Fibroblast of pulmonary artery (primary cell): ENCODE measurements at places on chromosomes 6 and 20.

- no peak for DNase-seq
Measured at GRCh38 chr20:56987986-56988385, 278.5 kb downstream of the BMP7 start.

DNA sequence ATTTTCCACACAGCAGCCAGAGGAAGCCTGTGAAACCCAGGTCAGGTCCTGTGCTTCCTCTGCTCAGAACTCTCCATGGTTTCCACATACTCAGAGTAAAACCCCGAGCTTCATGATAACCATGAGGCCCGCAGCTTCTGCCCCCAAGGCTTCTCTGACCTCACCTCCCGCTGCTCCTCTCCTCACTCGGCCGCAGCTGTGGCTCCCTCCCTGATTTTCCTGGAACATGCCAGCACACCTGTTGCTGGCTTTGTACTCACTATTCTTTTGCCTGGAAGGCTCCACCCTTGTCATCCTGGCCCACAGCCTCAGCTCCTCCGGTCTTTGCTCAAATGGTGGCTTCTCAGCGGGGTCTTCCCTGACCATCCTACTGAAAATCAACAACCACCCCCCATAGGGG lies 341.7 kb downstream of the PREX1 start:
- DNase-seq: no peak

DNA sequence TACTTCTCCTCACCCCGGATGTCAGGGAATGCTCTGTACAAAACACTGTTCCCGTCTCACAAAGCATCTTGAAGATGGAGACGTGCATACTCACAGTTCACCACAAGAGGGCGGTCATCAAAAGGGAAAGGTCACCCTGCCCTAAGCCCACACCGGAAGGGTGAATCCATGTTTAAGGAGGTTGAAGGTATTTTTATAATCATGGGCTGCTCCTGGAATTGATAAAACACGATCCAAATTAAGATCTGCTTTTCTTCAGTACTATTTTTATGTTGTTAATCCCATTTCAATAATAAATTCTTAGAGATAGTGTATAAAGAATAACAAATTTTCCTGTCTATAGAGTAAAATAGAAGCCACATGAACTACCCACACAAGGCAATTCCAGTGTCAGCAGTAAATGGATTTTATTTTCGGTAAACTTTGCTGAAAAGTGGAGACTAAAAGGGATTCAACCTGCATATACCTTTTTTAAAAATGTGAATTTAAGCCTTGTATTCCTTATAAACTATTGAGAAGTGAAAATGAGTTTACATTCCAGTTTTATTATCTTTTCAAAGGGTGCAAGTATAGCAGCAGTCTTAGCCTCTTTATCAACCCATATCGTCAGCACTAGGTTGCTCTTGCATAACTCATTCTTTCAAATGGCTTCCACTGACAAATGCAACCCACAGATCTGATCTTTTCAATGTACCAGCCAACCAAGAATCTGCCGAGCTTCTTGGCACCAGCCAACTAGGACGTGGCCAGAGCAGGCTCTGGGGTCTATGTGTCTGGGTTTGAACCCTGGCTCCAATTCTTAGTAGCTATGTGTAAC lies 79.7 kb upstream of the MBOAT1 start:
- DNase-seq: peak; percentile 90

GRCh38 chr20:4571759-4572531 lies 149.8 kb upstream of the PRND start:
- no peak for DNase-seq

DNA sequence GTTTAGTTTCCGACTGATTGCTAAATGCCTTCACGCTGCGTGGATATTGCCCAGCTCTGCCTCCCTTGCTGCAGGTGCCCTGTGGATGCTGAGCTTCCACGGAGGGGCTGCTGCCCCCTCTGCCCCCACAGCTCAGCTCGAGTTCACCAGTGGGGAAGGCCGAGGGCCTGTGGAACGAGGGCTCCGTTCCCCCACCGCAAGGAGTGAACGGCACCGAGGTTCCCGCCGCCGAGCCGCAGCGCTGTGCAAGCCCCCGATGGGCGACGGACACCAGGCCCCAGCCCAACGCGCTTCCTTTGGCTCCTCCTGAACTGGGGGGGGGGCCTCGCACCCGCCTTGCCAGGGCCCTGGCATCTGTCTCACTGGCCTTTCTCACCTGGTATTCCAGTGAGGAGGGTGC lies 17.7 kb downstream of the DLL1 start:
- no peak for DNase-seq

DNA sequence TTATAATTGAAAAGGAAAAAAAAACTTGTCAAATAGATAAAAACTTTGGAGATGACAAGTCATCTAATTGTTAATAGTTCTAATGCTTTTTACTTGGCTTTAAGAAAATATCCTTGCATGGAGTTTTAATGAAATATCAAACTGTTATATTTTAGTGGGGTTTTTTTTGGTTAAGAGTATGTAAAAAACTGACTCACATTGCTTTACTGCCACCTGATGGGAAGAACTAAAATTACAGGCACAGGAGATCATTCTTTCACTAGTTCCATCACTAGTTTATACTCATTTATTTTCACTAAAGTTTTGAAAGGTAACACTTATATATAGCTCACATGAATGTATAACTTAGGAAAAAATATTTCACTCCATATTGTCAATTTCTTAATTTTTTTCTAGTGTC lies 309.1 kb downstream of the LMBRD1 start:
- no peak for DNase-seq

- DNase-seq: no peak
Measured at GRCh38 chr6:165835410-165835851, 172.4 kb upstream of the PDE10A start.

GRCh38 chr6:71103130-71103529 lies 146.3 kb upstream of the B3GAT2 start:
- no peak for DNase-seq

GRCh38 chr20:37615340-37616109 lies 78.3 kb upstream of the CTNNBL1 start:
- peak; percentile 39 for DNase-seq

GRCh38 chr20:12012241-12013222 lies 94.8 kb downstream of the BTBD3 start:
- peak; percentile 74 for DNase-seq

- no peak for DNase-seq
Measured at GRCh38 chr20:9054176-9054575, 14.7 kb upstream of the PLCB4 start.

GRCh38 chr20:46627234-46627633 lies 24.0 kb downstream of the SLC13A3 start:
- no peak for DNase-seq

- DNase-seq: no peak
Measured at GRCh38 chr6:43682724-43683429, 4.7 kb downstream of the MRPS18A start.

DNA sequence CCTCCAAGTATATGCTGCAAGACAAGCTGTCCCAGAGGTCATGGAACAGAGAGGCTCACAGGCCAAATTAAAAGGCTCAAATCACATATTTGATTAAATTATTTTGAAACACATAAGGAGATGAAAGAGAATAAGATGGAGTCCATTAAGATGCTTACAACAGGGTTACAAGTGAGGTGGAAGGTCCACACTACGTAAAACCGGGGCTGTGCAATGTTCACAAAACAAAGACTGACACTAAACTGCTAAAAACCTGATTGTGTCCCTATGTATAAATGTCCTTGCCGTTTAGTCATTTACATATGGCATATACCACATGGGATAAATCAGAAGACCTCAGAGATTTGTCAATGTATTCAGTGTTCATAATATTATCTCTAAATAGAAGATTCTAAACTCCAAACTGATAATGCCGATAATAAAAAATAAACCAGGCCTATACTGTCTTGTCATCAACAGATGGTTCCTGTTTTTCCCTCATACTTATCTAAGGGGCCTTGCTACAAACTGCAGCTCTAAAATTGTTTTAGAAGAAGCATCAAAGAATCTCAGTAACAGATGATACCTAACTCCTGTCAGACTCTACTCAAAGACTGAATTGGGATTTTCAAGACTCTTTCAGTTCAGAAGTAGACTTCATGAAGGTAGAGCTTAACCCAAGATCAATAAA lies 51.8 kb upstream of the RIPOR2 start:
- no peak for DNase-seq

GRCh38 chr6:127272576-127272975 lies 5.9 kb downstream of the RNF146 start:
- no peak for DNase-seq

DNA sequence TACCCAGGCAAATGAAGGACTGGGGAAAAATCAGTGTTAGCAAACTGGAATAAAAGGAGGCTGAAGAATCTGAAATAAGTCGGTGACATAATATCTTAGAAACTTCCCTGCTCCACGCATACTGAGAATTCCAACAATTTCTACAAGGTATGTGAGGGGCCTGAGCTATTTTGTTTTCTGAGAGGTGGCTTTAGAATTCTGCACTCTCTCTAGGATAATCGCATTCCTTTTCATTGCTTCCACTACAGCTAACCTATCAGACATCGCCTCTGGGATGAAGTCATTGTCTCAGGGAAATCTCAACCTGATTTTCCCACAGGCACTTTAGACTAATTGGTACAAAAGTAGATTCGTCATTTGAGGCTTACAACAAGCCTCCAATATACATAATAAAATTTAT lies 740.8 kb downstream of the PHF3 start:
- DNase-seq: no peak

DNA sequence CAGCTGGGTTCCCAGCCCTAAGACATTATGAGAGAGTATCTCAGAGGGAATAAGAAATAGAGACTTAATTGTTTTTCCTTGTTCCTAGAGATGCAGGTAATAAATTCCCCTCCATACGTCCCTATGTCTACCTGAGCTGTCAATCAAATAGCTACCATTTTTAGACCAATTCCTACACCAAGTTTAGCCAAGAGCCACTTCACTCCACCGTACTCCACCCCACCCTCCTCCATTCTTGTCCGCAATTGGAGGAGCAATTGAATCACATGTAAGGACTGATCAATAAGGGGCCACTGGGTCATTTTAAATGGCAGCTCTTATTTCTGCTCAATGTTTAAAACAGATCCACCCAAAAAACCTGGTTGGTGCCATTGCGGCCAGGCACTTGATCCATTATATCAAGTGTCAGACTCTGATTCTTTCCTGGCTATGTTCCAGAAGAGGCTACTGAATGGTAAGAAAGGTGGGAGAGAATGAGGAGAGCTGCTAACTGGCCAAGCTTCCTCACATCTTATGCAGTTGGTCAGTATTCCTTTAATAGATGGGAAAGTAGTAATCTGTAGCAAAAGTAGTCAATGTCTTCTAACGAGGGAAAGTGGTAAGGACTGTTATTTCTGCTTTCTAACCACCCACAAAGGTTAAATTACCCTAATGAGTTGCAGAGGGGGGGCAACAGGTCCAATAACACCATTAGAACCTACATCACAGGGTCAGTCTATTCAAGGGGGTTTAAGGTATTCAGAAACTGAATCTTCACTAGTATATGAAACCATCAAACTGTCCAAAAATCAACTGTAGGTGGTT lies 34.1 kb downstream of the ARHGAP18 start:
- no peak for DNase-seq

DNA sequence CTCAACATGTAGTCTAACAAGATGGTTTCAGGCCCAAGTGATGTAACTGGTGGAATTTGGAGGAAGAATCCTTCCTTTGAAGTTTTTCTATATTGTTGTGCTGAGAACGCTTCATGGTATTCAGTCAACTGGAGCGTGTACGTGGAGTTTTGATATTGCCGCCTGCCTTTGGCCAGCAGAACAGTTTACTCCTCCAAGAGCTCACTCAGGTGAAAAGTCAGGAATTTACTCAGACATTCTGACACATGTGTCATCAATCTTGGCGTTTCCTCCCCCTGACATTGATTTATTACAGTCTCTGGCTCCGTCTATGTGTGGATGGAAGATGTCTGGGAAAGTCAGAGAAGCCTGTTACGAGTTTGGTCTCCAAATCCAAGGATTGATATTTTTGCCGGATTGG lies 19.0 kb upstream of the TGM2 start:
- no peak for DNase-seq

GRCh38 chr6:13355999-13356785 lies 27.9 kb upstream of the TBC1D7 start:
- DNase-seq: no peak

DNA sequence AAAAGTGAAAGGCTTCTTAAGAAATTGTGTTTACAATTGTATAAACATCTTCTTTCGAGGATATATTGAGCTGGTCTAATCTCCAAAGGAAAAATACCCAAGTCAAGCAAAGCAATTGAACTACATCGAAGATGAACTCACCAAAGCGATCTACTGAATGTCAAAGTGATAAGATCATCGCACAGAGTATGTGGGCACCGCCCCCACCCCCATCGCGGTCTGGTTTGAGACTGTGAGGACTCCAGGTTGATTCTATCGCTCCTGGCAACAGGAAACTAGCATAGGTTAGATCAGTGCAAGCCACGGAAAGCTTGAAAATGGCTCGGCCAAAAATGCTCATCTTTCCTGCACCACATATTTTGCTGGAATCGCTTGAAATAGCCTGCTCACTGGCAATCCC lies 133.2 kb upstream of the RPS6KA2 start:
- no peak for DNase-seq

- no peak for DNase-seq
Measured at GRCh38 chr6:28978959-28979561, 26.1 kb downstream of the ZNF311 start.

DNA sequence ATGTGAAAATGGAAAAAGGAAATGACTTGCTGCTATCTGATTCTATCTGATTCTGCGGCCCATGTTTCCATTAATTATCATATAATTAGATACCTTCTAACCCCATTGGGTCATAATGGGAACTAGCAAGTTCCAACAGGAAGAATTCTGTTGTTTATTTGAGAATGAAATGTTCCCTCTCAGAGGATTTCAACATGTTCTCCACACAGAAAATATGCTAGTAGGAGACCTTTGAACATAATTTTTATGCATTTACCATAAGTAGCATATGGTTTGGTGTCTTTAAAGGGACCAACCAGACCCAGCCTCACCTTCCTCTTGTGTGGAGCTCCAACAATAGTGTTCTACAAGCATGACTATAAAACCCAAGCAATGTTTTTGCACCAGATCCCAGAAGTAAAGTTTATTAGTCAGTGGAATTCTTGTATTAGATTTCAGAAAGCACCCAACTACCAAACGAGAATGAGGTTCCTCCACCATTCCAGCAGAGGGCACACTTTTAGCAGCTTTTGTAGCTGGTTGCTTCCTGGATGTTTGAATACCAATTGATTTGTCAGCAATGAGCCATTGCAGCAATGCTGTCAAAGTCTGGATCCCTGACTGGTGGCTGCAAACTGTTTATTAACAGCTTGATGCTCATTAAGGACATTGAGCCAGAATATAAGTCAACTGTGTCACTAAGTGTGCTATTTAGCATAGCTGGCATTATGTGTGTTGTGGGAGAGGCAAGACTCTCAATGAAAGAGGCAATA lies 143.6 kb upstream of the GJE1 start:
- DNase-seq: peak; percentile 84

DNA sequence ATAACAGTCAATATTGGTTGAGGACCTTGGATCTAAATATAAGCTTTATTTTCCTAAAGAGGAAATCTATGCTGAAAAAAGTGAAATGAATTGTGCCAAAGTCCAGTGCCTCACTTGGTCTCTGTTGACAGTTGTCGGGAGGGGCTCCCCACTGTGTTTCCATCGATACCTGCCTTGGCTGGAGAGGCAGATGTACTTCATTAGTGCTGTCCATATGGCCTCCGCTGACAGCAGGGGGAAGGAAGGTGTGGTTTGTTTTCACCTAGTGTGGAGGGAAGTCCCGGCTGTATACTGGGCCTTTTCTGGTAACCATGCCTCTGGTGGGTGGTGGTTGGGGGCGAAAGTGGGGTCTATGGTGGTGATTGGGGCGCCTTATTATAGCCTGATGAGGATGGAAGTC lies 42.7 kb downstream of the CD2AP start:
- DNase-seq: no peak

GRCh38 chr6:12258591-12259075 lies 31.5 kb upstream of the EDN1 start:
- DNase-seq: no peak
